ENCODE measurements at places on chromosomes 5 and 9.
A peak's percentile ranks its signal among the peaks of the same experiment; 100 is the strongest.

GRCh38 chr5:158388021-158388420 lies 529.1 kb upstream of the CLINT1 start:
- peak; percentile 69 for DNase-seq

GRCh38 chr5:154076240-154076922 lies 37.6 kb downstream of the MFAP3 start:
- no peak for DNase-seq

DNA sequence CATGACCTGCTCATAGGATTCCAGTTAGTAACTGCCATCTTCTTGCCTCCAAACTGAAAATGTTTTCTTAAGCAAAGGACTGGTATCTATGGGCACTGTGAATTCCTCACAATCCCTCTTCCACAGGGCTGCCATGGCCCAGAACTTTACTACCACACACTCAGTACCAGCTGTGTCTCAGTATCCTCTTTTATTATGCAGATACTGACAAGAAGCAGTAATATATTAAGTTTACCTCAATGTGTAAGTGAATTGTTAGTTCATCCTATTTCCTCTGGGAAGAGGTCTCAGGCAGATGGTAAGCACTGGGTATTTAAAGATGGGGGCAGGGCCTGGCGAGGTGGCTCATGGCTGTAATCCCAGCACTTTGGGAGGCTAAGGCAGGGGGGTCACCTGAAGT lies 320.8 kb upstream of the RFX3 start:
- no peak for DNase-seq

GRCh38 chr5:52758014-52758413 lies 29.7 kb upstream of the ITGA1 start:
- no peak for DNase-seq

- DNase-seq = no peak
Measured at GRCh38 chr9:127717766-127718165, 1.9 kb downstream of the TTC16 start.

DNA sequence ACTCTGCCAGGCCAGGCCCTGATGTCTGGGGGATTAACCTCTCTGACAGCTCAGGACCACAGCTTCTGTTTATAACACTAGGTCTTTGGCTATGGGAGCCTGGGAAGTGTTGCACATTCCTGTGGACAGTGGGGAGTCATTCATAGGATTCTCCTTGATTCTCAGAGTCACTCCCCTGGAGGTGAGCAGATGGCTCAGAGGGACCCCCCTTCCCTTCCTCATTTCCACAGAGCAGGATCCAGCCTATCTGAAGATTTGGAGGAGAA lies 60.2 kb downstream of the NRG2 start:
- DNase-seq = peak; percentile 23
